ENCODE measurements at places on chromosomes 2 and 18.
A peak's percentile ranks its signal among the peaks of the same experiment; 100 is the strongest.

GRCh38 chr2:227204452-227204851, 40.0 kb downstream of the COL4A3 start:
- DNase-seq, result no peak

DNA sequence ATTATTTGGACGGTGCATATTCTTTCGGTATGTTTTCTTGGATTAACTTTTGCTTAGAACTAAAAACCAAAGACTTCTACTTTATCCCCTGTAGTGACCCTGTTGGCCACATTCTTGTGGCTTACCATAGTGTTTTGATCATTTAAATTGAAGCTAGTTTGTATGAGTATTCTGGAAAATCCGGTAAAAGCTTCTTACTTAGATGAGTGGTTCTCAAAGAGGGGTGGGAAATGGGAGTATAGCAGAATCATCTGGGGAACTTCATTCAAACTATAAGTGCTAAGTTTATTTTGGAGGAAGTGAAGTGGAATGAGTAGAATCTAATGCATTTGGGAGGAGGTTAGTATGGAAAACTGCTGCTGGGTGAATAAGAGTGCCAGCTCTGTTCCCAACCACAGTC, 3.8 kb downstream of the PPP1CB start:
- no peak for DNase-seq

GRCh38 chr2:133844214-133844892, 276.1 kb upstream of the NCKAP5 start:
- peak; percentile 74 for DNase-seq

- DNase-seq, result no peak
Observed at GRCh38 chr2:226320076-226320948, 479.3 kb downstream of the IRS1 start.

DNA sequence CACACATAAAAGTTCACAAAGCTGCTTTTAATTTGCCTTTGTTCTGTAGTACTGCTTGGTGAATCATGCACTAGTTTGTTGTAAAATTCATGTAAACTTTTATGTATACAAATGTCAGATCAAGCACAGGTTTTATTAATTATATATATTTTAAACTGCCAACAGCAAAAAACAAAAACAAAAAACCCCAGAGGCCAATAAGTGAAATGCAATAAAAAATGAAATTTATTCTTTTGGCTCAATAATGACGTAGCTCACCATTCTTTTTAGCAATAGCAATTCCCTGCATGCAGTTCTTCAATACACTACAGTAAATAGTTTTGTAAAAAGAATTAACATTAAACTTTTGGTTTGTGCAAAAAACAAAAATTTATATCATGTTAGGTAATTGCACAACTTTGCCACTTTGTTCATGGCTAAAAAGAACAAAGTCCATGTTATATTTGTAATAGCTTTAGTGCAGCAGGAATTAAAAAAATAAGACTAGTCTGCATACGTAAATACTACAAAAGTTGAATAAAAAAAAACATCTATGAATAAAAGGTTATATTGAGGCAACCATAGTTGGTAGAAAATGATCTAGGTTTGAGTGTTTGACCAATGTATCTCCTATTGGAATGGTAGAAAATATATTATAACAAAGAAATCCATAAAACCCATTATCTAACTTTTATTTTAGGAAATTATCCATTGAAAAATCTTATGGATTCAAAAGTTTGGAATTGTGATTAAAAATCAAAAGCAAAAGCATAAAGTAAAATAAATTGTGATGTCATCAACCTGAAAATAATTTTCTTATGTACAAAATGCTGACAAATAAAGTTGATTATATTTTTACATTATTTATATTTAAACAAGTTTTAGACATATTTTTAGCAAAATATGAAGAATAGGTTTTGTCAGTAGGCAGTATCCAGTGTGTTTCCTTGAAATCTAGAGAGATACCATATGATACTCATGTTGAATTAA, 115.6 kb downstream of the SCN3A start:
- no peak for DNase-seq

DNA sequence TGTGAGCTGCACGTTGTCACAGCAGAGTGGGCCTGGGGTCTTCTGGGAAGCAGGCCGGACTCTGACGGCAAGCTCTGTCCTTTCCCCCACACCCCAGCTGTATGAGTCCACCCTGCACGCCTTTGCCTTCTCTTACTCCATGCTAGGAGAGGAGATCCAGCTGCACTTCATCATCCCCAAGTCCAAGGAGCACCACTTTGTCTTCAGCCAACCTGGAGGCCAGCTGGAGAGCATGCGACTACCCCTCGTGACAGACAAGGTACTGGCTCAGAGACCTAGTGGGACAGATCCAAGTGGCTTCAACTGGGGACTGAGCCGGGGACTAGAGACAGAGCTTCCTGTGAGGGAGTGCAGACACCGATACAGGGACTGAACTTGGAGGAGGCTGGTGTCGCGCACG, 40.1 kb downstream of the NTSR2 start:
- no peak for DNase-seq

DNA sequence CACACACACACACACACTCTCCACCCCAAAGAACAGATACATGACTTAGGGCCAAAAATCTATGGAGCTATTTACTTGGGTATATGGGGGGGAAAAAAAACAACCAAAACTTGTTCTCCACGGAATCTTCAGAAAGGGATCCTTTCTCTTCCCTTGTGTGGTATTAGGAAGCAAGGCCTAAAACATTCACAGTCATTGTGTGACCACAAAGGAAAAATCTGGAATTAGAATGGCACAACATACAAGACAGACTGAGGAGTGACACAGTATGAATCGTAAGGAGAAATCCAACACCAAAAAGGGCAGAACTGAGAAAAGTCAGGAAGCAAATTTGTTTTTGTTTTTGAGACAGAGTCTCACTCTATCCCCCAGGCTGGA, 70.3 kb downstream of the ASXL2 start:
- no peak for DNase-seq

- no peak for DNase-seq
Observed at GRCh38 chr2:128306081-128306930, 12.4 kb downstream of the HS6ST1 start.

DNA sequence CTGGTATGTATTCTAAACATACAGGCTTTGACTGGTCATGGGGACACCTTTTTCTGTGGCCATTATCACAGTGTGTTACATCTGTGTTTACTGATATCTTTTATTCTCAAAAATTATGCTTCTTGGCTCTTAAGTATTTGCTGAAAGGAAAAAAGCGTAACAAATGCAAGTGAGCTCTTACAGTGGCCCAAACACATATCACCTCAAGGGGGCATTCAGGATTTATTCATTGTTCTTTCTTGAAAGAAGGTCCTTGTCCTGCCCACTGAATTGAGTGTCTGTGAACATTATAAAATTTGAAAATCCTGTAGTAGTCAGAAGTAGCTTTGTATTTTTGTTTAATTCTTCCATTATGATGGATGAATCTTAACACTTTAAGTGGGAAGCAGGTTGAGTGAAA, 454.5 kb downstream of the XIRP2 start:
- no peak for DNase-seq

- DNase-seq, result no peak
Observed at GRCh38 chr18:74975001-74975400, 233.9 kb downstream of the PTGR3 start.

DNA sequence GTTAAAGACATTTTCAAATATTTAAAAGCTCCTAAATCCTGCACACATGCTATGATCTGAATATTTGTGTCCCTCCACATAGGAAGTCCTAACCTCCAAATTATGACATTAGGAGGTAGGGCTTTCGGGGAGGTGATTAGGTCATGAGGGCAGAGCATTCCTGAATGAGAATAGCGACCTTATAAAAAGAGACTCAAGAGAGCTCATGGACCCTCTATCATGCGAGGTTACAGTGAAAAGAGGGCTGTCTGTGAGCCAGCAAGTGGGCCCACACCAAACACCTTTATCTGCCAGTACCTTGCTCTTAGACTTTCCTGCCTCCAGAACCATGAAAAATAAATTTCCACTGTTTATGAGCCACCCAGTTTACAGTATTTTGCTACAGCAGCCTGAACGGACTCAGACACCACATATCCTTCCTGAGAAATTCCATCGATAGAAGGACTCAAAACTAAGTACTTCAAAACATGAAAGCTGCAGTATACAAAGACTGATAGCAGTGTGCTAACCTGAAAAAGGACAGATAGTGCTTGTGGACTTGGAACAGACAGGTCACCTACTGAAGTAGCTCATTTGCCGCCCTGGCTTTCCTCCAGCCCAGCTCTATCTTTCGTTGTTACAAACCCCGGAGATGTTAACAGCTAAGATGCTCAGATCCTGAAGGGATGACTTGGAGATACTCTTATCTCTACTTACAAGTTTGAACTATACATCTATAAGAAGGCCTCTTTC, 13.8 kb downstream of the FAM210A start:
- DNase-seq, result no peak

GRCh38 chr18:58321986-58322385, 278.0 kb downstream of the NEDD4L start:
- DNase-seq, result no peak

DNA sequence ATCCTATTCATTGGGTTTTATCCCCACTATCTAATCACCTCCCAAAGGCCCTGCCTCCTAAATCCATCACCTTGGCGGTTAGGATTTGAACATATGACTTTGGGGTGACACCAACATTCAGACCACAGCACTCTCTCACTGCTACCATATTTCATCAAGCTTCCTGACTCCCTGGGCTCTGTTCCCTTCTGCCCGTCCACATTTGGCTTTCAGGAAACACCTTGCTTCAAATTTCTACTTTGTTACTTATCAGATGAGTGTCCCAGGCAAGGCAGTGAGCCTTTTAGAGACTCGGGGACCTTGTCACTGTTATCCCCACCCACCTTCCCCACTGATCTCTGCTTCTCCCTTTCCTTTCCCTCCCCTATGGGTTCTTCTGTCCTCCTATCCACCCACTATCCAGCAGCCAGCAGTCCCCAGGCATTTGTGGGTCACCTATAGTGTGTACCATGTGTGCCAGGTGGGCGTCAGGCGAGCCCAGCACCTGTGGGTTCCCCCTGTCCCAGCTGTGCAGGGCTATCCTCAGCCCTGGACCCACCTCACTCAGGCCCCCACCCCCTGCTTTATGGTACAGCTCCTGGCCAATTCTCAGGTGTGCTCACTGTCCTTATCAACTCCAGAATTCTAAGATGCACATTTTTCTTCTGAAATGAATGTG, 230.9 kb downstream of the LOXHD1 start:
- DNase-seq, result no peak

DNA sequence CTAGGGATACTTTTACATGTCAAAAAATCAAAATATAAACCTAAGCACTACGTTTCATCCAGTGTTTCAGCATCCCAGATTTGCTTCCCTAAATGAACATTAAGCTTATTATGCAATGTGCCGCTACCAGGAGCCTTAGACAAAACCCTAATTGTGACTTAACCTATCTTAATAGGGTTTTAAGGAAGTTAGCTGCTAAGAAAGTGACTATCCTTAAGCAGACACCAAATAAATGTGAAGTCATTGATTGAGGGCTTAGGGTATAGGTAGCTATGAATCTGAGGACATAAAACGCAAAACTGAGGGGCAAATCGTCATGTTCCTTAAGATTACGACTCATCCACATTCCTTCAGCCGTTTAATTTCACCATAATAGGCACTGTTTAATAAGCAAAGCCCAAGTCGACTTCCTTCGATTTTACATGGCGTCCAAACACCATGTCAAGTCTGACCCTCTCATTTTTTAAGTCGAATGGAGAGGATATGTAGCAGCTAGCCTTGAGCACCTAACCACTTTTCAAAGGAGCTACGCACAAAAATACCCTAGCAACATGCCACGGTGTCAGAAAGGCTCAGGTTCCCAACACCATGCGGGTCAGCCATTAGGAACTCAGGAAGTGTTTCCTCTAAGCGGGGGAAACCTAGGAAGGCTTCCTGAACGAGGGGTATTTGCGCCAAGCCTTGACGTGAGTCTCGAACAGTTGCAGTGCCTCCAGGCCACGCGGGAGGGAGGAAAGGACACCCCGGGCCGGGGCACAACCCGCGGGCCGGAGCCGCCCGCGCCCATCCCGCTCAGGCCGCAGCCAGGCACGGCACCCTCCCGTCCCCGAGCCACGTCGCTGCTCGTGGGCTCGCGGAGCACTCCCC, 1.0 kb downstream of the HDLBP start:
- DNase-seq, result no peak
